NCI-H524 (cell line): ENCODE measurements at places on chromosomes 6 and 20.

GRCh38 chr6:117481926-117482239 is 591 bp upstream of the DCBLD1 start:
- no peak for DNase-seq

GRCh38 chr6:8070718-8071117 is 6.5 kb upstream of the BLOC1S5 start:
- DNase-seq = no peak

DNA sequence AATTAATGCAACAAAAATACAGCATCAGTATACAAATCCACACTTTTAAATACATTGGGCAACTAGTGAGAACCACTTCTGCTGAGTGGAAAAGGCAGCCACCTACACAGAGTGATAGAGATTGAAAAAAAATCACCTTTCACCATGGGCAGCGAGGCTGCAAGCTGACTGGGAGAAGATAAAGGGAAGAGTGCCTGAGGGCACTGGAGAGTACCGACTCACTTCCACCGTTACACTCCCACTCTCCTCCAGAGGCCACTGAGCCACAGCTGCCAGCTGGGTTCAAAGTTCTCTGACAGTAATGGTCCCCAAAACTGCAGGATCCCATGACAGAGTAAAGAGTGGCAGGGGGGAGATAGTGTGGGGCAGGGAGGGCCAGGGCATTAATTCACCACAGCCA is 24.1 kb downstream of the PXT1 start:
- no peak for DNase-seq

- no peak for DNase-seq
These were observed 25.4 kb upstream of the FAM83C start for GRCh38 chr20:35317416-35318210.

DNA sequence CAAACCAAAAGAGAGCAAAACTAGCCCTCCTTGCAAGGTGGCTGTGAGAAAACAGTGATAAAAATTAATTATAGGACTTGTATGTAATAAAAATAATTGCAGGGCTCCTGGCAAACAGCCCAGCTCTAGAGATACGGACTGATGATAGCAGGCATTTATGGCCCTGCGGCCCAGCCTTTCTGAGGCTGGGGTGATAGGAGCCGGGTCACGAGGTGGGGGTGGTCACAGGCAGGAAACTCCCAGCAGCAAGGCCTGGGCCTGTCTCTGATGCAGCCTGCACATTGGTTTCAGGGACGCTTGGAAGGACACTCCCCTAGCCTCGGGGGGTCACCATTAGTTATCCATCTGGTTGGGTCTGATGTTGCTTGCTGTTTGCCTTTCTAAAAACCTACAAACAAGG is 18.7 kb upstream of the TTPAL start:
- no peak for DNase-seq

GRCh38 chr20:54745780-54746179 is 270.4 kb downstream of the DOK5 start:
- no peak for DNase-seq

DNA sequence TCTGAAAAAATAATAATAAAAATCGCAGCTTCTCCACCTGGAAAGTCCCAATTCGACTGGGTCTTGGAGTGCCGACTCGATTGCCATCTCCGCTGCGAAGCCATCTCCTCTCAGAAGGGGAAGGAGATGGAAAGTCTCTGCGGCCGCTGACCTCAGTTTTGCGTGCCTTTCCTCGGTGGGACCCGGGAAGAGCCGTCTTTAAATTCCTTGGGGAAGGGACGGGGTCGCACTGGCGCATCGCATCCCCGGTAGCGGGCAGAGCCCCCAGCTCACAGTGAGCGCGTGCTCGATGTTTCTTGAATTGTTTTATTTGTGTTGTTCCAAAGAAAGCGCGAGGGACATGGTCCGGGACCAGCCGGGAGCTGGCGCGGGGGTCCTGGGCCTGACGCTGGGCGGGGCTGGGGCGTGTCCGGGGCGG is 270 bp upstream of the TIAM2 start:
- no peak for DNase-seq

- DNase-seq = no peak
These were observed 159.2 kb downstream of the GMPR start for GRCh38 chr6:16397623-16398022.

DNA sequence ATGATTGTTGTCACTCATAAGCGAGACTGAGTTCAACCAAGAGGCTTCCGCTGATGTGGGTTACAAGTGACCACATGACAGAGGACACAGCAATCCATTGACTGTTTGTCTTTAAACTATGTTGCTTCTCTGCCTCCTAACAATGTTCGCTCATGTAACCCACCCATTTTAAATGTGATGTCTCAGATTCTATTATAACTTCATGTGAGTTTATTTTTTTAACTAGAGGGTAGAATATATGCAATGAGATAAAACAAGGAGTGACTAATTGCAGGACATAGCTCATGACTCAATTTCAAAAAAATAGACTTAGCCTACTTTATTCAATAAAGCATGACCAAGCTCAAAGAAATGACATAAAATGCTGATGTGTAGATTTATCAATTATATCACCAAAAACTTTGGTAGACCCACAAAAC is 119.2 kb upstream of the SASH1 start:
- no peak for DNase-seq

DNA sequence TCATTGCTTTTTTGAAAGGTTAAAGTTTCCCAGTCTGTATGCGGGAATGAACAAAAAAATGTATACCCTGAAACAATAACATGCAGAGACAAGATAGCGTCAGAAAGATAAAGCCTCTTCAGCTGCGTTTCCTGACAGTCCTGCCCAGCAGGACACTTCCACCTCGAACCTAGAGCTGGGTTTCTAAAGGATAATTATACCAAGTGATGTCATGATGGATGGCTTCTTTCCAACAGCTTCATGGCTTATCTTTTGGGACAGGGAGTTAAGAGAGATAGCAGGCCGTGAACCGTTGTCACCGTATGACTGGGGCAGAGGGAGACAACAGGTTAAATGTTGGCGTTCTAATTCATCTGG is 267.6 kb upstream of the SGK1 start:
- no peak for DNase-seq

- DNase-seq = no peak
These were observed 11.1 kb upstream of the FAM209A start for GRCh38 chr20:56513161-56514150.

DNA sequence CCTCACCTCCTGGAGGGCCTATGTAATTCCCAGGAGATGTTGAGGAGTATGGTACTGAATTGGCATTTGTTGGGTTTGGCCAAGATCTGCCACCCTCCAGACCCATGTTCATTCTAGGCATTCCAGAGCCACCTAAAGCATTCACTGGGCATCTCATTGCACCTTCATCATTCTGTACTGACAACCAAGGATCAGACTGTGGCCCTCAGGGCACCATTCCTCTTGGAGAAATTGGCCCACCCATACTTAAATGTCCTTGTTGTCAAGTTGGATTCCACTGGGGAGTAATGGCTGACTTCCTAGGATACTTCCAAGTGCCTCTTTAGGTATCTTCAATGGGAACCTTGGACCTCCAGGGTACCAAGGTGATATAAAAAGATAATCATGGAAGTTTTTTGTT is 16.8 kb upstream of the IBTK start:
- no peak for DNase-seq

DNA sequence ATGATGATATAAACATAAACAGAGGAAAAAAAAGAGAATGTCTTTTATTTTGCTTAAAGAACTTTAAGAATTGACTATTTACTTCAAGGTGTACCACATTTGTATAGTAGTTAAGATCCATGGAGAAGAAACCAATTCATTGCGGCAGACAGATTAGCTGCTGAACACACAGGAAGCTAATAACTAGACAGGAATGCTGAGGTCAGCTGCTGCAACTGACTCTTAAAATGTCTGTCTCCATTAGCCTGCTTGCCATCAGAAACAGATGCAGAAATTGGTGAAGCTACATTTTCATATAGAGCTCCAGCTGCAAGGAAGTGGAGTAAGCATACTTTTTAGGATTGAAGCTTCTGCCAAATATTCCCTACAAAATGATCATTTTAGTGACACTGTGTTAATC is 939.5 kb downstream of the EPHA7 start:
- DNase-seq = no peak

DNA sequence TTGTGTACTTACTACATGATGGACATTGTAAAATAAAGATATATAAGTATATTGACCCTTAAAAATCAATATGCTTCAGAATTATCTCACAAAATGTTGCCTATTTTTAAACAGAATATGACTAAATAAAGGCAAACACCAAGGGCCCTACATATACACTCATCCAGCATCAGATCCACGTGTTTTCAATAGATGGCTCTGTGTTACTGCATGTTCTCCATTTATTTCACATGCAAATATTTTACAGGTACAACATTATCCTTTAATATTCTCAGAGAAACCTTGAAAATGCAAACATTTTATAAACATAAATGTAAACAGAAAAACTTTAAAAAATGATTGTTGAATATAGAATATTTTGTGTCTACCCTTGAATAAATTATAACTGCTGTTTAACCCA is 2.9 kb upstream of the KHDRBS2 start:
- DNase-seq = no peak

- no peak for DNase-seq
These were observed 10.7 kb upstream of the ADRM1 start for GRCh38 chr20:62292108-62292507.

GRCh38 chr6:15623276-15624116 is 39.3 kb downstream of the DTNBP1 start:
- peak; percentile 43 for DNase-seq

- DNase-seq = no peak
These were observed 19.4 kb upstream of the EIF2S2 start for GRCh38 chr20:34131491-34131890.

DNA sequence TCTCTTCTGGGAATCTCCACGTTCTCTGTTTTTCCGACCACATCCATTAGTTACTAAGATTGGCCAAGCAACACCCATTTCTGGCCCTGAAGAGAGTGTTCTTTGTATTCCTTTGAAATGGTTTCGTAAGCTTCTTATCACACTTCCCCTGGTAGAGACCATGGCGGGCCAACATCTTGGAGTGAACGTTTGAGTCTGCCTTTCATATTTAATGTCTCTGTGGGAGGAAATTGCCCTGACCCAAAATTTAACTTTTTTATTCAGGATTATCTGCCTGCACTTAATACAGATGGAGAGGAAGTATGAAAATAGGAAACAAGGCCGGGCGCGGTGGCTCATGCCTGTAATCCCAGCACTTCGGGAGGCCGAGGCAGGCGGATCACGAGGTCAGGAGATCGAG is 177.0 kb upstream of the SNX9 start:
- no peak for DNase-seq

GRCh38 chr6:47132724-47133123 is 90.6 kb upstream of the ADGRF1 start:
- no peak for DNase-seq

DNA sequence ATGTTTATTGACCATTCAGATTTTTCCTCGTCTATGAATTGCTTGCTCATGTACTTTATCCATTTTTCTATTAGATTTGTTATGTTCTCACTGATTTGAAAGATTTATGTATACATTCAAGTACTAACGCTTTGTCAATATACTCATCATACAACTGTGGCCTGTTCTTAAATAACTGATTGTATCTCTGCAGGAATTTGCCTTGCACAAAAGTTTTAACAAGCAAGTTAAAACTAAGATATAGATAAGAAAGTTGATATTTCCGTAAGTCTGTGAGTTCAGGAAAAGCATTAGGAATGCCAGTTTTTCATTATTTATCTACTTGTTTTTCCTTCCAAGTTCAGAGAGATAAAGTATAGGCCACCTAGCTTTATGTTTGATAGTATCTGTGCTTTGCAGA is 95.2 kb downstream of the PDE7B start:
- DNase-seq = no peak

- peak; percentile 69 for DNase-seq
These were observed 21.4 kb upstream of the TRAM2 start for GRCh38 chr6:52598123-52598823.

DNA sequence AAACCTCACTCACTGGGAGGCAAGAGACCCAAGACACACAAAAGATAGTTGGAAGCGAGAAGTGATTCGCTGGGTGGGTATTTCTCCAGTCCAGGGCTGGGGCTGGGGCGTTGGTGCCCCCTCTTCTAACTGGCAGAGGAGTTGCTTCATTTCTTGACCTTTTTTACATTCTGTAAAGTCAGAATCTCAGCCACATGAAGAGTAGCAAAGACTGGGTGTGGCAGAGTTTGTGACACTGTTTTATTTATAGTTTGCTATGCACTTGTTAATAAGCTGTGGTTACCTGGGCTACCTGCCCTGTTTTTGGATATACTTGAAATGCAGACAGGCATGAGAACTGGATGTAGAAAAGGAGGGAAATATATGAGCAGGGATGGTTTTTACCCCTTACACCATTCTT is 42.3 kb downstream of the IL20RA start:
- DNase-seq = no peak

GRCh38 chr6:108944071-108944470 is 95.8 kb downstream of the ARMC2 start:
- no peak for DNase-seq

DNA sequence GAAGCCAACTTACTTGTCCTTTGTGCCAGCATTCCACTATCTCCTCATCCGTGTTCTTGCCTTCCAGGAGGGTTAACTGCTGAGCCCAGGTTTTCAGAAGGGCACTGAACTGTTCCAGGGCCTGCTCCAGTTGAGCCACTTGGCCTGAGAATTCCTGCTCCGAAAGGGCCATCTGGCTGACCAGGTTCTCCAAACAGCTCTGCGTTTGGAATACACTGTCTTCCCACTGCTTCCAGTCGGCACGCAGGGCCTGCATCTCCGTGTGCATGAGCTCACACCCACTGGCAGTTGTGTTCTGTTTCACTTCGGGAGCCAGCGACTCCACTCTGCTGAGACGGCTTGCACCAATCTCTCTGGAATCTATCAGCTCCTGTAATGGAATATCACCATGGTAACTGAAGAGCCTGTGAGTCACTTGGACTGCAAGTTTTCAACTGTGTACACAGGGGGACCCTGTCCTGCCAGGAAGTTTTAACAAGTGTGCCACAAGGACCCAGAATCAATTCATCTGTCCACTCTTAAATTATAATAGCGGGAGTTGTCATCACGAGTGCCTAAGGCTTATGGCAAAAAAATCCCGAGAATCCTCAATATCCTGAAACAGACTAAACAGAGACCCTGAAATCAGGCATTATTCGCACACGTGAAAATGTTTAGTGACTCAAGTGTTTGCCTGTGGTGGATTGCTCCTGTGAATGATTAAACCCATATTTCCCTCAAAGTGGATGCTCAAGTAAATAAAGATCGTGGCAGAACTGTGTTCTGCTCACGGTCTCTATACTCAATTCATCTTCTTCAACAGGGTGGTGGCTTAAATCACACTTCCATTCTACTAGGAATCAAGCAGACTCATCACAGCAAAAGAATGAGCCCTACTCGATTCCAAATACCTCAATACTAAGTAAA is 255.9 kb downstream of the SYNE1 start:
- DNase-seq = peak; percentile 37

GRCh38 chr6:36938536-36938935 is 16.0 kb upstream of the PI16 start:
- no peak for DNase-seq

GRCh38 chr6:42506070-42506469 is 54.3 kb upstream of the TRERF1 start:
- DNase-seq = no peak

DNA sequence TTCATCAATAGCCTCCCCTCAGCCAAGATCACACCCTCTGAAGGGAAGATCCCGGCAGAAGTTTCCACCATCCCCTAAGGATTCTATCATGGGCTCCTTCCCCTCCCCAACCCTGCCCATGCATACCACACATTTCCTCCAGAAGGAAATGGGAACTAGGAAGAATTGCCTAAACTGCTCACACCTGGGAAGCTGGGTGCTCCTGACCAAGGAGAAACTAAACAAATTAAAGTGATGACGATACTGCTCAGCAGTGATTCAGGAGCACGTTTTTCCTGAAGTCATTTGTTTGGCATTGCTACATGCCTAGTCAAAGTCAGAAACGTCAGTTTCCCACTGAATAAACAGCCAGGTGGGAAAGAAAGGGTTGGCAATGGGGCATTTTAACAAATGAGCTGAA is 136.1 kb upstream of the CDYL start:
- DNase-seq = no peak
